ENCODE measurements at places on chromosomes 2 and 18.

DNA sequence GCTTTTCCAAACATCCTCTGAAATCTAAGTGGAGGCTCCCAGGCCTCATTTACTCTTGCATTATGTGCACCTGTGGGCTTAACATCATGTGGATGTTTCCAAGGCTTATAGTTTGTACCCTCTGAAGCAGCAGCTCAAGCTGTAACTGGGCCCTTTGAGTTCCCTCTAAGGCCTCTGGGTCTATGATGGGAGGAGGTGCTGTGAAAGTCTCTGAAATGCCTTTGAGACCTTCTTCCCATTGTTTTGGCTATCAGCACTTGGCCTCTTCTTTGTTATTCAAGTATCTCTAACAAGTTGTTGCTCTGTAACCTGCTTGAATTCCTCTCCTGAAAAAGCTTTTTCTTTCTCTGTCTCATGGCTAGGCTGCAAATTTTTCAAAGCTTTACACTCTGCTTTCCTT is 58.1 kb upstream of the MYT1L start:
- no peak for DNase-seq

DNA sequence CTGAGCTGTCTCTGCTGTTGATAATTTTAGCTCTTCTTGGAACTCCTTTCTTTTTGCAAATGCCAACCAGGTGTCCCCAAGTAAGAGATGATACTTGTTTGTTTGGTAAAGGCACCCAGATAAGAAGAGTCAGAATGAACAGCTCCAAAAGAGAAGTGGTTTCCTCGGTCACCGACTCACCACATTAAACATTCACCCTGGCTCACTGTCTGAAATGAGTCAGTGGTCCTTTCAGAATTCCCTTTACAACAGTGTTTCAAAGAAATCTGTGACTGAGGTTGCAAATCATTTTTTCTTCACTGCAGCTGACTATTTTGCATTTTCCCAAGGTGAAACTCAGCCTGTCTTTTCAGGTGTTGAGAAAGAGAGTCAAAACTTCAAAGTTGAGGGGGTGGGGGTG is 16.2 kb upstream of the CXCR4 start:
- no peak for DNase-seq

GRCh38 chr18:24201699-24202687 is 63.1 kb downstream of the CABYR start:
- DNase-seq = no peak

DNA sequence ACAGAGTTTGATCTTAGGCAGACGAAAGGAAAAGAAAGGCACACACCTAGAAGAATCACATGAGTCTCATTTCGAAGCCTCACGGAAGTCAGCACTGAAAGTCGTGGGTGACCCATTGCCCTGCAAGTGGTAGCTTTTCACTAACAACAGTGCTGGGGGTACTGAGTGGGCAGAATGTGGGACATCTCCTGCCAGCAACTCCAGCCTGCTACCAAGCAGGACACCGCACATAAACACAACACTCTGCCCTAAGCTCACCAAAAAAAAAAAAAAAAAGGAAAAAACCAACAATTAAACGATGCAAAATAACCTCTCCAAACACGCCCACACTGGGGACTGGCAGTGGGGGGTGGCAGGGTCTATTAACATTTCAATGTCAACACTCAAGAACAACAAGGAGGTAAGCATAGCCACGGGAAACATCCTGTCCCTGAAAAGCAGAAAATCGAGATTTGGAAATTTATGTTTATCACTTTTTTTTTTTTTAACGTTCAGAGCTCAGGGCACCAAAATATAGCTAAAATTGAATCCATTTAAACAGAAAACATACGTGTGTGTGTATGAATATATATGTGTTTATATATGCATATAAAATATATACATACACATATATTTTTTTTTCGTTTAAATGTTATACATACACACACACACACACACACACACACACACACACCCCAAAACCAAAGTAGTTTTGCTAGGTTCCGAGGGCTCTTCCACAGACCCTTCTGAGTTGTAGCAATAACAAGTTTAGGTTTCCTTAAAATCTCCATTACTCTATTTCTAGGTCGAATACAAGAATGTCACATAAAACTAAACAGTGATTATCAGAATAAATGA is 2.2 kb downstream of the INO80D start:
- peak; percentile 21 for DNase-seq

GRCh38 chr2:132731441-132731840 is 61.4 kb upstream of the LYPD1 start:
- DNase-seq = no peak

DNA sequence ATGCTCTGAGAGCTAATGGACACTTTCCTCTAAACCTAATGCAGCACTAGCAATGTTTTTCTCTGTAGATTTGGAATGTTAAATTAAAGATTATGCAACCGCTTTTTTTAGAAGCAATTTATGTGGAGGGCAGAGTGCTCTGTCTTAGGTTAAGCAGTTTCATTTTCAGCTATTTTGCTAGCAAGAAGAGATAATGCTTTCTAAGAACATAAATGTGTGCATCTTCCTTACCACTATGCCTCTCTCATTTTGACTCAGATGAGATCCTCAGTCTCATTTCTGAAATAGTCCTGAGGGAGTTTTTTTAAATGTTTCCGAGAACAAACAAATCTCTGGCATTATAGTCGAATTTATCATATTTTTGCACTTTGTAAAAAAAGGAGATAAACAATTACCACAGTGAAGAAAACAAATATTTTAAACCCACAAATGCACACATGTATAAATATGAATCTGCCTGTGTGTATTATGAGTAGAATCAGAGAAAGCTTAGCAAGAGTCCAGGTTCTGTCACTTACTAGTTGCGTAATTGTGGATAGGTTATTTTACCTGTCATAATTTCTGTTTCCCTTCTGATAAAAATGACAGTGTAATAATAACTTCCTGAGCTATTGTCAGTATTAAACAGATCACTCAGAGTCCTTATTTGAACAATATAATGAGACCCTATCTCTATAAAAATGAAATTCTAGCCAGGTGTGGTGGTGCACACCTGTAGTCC is 207.7 kb upstream of the CRIM1 start:
- DNase-seq = no peak

- no peak for DNase-seq
These were observed 639.1 kb upstream of the SLC39A10 start for GRCh38 chr2:195017890-195018289.

- DNase-seq = no peak
These were observed 60.5 kb downstream of the CDK15 start for GRCh38 chr2:201866643-201867473.

DNA sequence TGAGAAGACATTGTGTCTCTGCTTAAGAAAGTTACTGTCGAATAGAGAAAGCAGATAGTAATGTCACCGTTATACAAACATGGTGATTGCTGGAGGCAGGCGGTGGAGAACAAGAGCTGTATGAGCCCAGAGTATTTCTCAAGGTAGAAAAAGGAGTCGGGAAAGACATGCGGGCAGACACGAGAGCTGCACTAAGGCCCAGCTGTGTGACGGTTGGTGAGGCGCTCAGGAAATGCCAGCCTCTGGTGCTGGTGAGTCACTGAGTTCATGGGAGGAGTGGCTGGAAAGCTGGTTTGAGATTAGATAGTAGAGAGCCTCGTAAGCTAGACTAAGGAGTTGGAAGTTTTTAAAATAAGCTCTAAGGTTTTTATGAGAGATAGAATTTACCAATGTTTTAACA is 390.9 kb upstream of the TRIB2 start:
- DNase-seq = no peak

DNA sequence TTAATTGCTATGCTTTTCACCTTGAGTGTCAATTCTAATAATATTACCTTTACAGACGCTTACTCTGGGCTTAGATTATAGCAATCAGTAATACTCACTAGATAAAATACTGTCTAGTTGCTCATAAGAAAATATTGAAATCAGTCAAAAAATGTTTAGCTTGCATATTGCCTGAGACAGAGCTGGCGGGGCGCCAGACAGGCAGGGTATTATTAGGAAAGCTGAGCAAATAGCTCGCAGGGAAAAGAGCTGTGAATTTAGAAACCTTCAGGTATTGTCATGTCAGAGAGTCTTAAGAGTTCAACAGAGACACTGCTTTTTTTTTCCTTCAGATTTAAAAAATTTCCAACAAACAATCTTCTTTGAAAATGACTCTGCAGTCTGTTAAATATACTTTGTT is 118.4 kb downstream of the MEIS1 start:
- peak; percentile 80 for DNase-seq

GRCh38 chr2:203327582-203327900 is 653 bp upstream of the ABI2 start:
- no peak for DNase-seq

DNA sequence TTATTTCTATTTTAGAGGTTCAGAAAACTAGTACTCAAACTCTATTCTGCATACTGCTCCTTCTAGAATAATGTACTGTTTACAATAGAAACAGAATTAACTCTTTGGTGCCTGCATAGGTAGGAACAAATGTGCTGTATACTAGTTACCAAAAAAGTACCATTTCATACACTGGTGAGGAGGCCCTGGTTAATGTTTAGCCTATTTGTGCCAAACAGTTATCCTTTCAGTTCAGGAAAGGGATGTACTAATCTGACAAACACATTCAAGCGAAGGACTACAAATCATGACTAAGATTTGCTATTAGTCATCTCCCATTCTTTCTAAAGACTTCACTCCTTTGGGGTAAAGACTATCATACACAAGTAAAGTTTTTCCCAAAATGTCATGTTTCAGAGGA is 47.4 kb downstream of the EXOC6B start:
- no peak for DNase-seq
